ENCODE measurements at places on chromosomes 5 and 9.

GRCh38 chr5:138753794-138754698, 821 bp downstream of the CTNNA1 start:
- peak; percentile 82 for DNase-seq

DNA sequence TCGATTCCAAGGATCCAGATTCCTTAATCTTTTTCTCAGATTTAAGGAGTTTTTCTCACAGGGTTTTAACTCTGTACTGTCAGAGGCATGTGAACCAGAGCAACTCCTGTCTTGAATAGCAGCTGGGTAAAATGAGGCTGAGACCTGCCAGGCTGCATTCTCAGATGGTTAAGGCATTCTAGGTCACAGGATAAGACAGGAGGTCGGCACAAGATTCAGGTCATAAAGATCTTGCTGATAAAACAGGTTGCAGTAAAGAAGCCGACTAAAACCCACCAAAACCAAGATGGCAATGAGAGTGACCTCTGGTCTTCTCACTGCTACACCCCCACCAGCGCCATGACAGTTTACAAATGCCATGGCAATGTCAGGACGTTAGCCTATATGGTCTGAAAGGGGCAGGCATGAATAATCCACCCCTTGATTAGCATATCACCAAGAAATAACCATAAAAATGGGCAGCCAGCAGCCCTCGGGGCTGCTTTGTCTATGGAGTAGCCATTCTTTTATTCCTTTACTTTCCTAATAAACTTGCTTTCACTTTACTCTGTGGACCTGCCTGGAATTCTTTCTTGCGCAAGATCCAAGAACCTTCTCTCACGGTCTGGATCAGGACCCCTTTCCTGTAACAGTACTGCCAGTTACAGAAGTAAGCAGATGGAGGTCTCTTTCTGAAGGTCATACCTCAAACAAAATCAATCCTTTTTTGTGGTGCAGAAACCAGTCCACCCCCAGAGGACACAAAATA, 87.1 kb downstream of the SLC38A9 start:
- DNase-seq = no peak

- DNase-seq = peak; percentile 27
These were observed 86.4 kb downstream of the GALNT10 start for GRCh38 chr5:154276973-154277331.

DNA sequence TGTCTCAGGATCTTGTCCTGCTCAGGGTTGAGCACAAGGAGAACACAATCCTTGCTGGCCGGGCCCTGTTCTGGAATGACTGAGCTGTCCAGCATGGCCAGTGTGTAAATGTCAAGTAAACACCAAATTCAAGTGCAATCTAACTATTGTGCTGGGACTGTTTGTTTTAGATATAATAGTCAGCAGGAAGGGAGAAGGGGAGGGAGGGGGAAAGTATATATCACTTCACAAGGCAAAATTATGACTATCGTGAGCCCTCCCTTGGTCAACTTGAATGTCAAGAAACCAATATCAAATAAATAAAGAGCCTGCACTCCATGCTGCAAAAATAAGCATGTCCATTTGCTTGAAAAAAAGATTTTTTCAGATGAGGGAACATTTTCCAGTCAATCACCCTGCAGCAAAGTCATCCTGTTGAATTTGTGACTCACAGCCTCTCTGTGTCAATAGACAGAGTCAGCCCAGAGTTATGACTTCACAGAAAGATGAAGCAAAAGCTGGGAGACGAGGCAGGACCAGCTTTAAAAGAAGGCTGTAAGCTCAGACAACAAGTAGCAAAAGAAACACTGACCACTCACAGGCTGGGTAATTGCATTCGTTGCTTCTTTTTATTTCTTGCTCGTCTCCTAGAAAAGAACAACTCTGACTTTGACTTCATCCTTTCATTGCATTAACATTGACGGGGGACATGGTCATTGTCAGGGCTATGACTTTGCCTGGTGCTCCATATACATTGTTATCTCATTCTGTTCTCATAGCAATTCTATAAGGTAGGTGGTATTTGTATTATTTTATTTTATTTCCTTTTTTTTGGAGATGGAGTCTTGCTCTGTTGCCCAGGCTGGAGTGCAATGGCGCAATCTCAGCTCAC, 15.3 kb upstream of the KLF4 start:
- DNase-seq = peak; percentile 94

- DNase-seq = no peak
These were observed 159.2 kb downstream of the ZDHHC21 start for GRCh38 chr9:14533867-14534640.

- no peak for DNase-seq
These were observed 3.9 kb downstream of the QRFP start for GRCh38 chr9:130892477-130893304.

DNA sequence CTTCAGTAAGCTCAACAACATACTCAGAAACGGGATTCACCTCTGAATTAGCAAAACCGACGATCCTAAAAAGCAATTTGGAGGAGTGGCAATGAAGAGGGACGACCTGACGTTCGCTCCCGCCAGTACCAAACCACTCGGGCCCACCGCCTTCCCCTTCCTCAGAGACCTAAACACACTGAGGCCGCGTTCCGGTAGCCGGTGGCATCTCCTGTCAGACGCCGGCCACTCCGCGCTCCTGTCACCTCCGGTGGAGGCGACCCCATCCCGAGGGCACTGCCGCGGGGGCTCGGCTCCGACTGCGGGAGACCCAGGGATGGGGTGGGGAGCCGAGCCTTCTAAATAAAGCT, 617 bp downstream of the PPP6C start:
- peak; percentile 22 for DNase-seq

- DNase-seq = no peak
These were observed 351.9 kb upstream of the IRX2 start for GRCh38 chr5:3103262-3103811.

- no peak for DNase-seq
These were observed 63.3 kb downstream of the PLPP1 start for GRCh38 chr5:55471468-55471867.

GRCh38 chr5:172832383-172833315, 1.4 kb upstream of the ERGIC1 start:
- DNase-seq = no peak

- no peak for DNase-seq
These were observed 32.4 kb downstream of the CYSTM1 start for GRCh38 chr5:140207250-140207964.

- DNase-seq = no peak
These were observed 598.2 kb upstream of the KLF4 start for GRCh38 chr9:108087781-108088180.

DNA sequence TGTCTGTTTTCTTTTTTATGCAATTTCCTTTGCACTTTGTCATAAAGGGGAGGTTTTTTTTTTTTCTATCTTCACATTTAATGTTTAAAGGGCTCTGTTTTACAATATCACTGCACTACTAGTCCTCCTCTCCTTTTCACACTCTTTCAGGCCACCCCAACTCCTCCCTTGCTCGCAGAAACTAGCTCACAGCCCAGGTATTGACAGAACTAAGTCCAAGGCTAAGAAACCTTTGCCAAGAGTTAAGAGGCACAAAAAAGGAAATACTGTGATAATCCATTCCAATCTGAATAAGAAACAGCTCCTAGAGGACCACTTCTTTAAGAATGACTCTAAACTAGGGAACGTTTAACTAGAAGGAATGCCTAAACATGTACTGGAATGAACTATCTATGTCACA, 1.1 kb upstream of the FGF10 start:
- no peak for DNase-seq

- DNase-seq = peak; percentile 79
These were observed 117.2 kb upstream of the TBCA start for GRCh38 chr5:77893225-77893860.

GRCh38 chr5:10354048-10354872, 765 bp downstream of the MARCHF6 start:
- DNase-seq = peak; percentile 28

DNA sequence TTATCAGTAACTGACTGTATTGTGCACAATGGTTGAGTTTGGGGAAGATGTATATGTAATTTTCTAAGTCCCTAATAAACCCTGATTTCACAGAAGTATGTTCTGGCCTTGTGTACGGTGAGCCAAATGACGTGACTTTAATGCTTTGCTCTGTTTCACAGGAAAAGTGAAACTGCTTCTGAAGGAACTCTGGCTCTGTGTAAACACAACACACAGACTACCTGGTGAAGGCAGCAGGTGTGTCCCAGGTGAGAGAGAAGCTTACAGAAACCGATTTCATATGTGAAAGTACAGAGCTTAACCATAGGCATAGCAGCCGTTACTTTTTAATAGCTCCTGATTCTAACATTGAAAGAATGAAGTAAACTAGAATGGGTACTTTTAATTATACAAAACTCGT, 31.9 kb downstream of the ICE1 start:
- DNase-seq = no peak

DNA sequence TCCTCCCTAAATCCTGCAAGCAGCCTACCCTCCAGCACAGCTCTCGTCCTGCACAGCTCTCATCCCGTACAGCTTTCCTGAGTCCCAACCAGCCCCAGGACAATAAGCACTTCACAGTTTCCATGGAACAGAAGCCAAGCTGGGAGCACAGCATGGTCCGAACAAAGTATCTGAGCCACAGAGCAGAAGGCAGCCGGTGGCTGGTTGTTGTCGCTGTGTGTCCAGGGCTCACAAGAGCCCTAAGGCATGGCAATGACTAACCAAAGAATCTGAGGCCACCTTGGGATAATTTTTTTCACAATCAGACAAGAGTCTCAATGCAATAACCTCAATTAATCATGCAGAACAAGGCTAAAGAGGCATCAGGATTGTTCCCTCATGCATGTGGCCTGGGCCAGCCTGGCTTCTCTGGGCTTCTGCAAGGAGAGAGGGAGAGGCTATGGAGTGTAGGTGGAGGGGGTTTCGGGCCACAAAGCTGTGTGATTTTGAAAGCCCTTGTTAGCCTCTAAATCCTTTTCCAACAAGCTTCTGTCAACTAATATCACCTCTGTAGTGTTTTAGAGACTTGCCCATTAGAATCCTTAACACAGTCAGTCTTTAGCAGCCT, 323.4 kb downstream of the PIK3R1 start:
- no peak for DNase-seq

Measured in hepatic stellate cell (primary cell).